ENCODE measurements at places on chromosomes 6 and 20. TPM values are rescaled to one million over a fixed set of nuclear protein-coding genes. Genes with fewer than 3 reads are reported as not detected.

CST4 gene
- not detected for total RNA-seq

SLPI gene
- total RNA-seq = 15.1 TPM

CPNE5 gene
- 0.16 TPM for total RNA-seq

GRM1 gene
- 0.02 TPM for total RNA-seq

APOBEC2 gene
- total RNA-seq = not detected

OSBPL2 gene
- 19.6 TPM for total RNA-seq

PM20D2 gene
- 14.9 TPM for total RNA-seq

STK38 gene
- 18.9 TPM for total RNA-seq

VTA1 gene
- 46.0 TPM for total RNA-seq

JPH2 gene
- total RNA-seq = 6.0 TPM

SCRT2 gene
- not detected for total RNA-seq

ARG1 gene
- total RNA-seq = not detected

TREM1 gene
- total RNA-seq = 0.25 TPM

GNAS-AS1 gene
- not detected for total RNA-seq

MUC21 gene
- total RNA-seq = not detected

CAGE1 gene
- not detected for total RNA-seq

SMAP1 gene
- 19.3 TPM for total RNA-seq

CCN6 gene
- total RNA-seq = not detected

NTSR1 gene
- total RNA-seq = 0.10 TPM

MYB gene
- 0.83 TPM for total RNA-seq

FAM210B gene
- 12.8 TPM for total RNA-seq

STMND1 gene
- total RNA-seq = not detected

FAM83C gene
- total RNA-seq = 0.14 TPM

CPNE1 gene
- 228 TPM for total RNA-seq

SCAND1 gene
- 64.4 TPM for total RNA-seq

FIG4 gene
- total RNA-seq = 5.3 TPM

BMP2 gene
- 0.30 TPM for total RNA-seq

ZBTB46 gene
- total RNA-seq = 0.75 TPM

PBOV1 gene
- not detected for total RNA-seq

SLC13A3 gene
- not detected for total RNA-seq

MUC22 gene
- 0.03 TPM for total RNA-seq

HLA-DQB1 gene
- total RNA-seq = not detected

DOK5 gene
- total RNA-seq = not detected

MYCT1 gene
- total RNA-seq = not detected

TTLL9 gene
- total RNA-seq = 0.10 TPM

GGTLC1 gene
- total RNA-seq = not detected

SALL4 gene
- total RNA-seq = 2.0 TPM

MRAP2 gene
- total RNA-seq = 1.8 TPM

RAMACL gene
- total RNA-seq = 0.10 TPM

PPP1R14C gene
- total RNA-seq = 2.8 TPM

TNXB gene
- 0.39 TPM for total RNA-seq

PAK5 gene
- total RNA-seq = not detected

ID4 gene
- total RNA-seq = 0.86 TPM

MTO1 gene
- 8.4 TPM for total RNA-seq

WFDC10B gene
- total RNA-seq = not detected

DEF6 gene
- total RNA-seq = 0.26 TPM

EDN3 gene
- total RNA-seq = 3.0 TPM

NUP43 gene
- 15.6 TPM for total RNA-seq

BPIFB1 gene
- total RNA-seq = 0.06 TPM

TMC2 gene
- not detected for total RNA-seq

RGS17 gene
- 6.3 TPM for total RNA-seq

UNC93A gene
- total RNA-seq = not detected

POM121L2 gene
- total RNA-seq = not detected

NRSN1 gene
- total RNA-seq = not detected

APOM gene
- 2.9 TPM for total RNA-seq

RCAN2 gene
- not detected for total RNA-seq

TMEM63B gene
- 13.6 TPM for total RNA-seq

MMP24 gene
- 31.0 TPM for total RNA-seq

Data from A549 treated with Hydrocortisone at 1 μM for 4 hours (cell line).